ENCODE measurements at places on chromosomes 4 and X.

DNA sequence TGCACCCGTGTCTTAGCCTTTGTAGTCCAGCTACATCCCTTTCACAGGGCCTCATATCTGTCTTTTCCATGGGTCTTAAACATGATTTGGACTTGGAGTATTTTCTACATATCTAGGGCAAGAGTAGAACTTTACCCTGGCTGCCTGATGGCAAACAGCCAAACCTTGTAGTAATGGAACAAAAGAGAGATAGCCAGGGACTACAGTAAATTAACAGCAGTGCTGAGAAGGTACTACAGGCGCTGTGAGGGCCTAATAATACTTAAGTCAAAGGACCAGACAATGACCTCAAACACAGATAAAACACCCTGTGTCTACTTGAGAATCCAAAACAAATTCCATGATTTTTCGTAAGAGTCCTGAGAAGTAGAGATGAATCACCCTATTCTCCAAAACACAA, 111.0 kb upstream of the WDR17 start:
- no peak for DNase-seq

DNA sequence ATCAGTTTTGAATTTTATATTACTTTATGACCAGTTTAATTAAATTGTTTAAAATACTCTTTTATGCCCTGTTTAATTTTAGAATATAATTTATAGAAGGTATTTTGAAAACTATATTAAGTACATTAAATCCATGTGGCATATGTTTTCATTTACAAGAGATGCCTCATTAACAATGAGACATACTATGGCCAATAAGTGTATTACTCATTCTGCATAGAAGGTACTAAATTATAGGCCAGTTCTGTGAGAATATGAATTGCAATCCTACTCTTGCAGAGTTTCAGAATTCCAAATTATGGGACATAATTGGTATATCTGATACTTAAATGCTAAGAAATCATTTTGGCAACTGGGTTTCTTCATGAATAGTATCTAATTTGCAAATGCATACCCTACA, 951.1 kb downstream of the FAT4 start:
- DNase-seq, result no peak

DNA sequence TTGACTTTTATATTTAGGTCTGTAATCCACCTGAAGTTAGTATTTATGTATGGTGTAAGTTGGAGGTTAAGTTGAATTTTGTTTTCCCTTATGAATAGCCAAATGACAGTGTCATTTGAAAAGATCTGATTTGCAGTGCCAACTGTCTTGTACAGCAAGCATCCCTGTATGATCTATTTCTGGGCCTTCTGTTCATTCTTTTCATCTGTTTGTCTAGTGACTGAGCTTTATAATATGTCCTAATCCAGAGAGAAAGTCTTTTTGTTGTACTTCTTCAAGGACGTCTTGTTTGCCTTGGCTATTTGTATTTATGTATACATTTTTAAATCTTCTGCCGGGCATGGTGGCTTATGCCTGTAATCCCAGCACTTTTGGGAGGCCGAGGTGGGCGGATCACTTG, 39.6 kb downstream of the CDKL5 start:
- no peak for DNase-seq

DNA sequence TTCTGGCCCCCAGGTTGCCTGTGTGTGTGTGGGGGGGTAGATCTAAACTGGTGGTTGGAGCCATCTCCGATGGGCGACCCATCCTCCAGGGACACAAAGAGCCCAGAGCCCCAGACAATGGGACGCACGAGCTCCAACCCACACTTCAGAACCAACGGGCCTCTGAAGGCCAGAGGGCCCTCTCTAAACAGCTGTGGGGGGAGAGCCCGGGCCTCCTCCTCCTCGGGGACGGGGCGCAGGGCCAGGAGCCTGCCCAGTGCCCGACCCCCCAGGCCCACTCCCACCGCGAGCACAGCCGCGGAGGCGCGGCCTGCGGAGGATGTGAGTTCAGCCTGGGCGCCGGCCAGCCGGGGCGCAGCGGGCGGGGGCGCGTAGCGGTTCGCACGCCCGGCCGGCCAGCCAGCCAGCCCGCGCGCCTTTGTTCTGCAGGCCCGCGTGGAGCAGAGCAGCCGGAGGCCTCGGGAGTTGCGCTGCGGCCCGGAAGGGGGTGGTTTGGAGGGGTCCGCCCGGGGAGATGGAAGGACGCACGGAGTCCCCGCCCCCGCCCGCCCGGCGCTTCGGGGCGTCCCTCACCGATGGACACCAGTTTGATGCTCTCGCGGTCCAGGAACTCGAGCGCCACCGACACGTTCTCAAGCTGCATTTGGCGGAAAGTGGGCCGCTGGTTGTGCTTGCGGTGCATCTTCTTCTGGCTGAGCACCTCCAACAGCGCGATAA, 4.0 kb downstream of the FLNA start:
- no peak for DNase-seq

DNA sequence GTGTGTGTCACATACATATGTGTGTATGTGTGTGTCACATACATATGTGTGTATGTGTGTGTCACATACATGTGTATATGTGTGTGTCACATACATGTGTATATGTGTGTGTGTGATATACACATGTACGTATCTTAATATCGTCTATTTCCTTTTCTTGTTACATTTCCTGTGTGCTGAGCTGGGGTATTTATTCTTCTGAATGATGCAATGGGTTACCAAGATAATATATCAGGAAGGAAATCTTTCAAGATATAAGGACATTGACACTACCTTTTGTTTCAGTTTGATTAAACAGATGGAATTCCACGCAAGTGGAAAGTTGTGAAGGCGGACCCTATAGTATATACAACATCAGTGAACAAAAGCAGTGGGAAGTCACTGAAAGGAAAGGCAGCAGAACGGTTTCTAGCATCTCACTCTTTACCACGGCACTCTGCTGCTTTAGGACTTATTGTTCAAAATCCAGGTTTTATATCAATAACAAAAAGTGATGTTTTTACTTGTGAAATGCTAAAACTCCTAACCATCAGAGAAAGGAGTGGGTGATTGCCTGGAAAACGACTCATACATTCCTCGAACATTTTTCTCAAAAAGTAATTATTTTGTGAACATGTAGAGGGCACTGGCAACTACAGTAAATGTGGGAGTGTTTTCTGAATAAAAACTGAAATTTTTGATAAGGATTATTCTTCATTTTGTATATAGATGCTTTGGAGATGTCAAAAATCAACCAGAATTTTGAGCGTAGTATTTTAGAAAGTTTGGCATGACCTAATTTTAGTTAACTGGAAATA, 43.1 kb upstream of the IL21 start:
- no peak for DNase-seq

DNA sequence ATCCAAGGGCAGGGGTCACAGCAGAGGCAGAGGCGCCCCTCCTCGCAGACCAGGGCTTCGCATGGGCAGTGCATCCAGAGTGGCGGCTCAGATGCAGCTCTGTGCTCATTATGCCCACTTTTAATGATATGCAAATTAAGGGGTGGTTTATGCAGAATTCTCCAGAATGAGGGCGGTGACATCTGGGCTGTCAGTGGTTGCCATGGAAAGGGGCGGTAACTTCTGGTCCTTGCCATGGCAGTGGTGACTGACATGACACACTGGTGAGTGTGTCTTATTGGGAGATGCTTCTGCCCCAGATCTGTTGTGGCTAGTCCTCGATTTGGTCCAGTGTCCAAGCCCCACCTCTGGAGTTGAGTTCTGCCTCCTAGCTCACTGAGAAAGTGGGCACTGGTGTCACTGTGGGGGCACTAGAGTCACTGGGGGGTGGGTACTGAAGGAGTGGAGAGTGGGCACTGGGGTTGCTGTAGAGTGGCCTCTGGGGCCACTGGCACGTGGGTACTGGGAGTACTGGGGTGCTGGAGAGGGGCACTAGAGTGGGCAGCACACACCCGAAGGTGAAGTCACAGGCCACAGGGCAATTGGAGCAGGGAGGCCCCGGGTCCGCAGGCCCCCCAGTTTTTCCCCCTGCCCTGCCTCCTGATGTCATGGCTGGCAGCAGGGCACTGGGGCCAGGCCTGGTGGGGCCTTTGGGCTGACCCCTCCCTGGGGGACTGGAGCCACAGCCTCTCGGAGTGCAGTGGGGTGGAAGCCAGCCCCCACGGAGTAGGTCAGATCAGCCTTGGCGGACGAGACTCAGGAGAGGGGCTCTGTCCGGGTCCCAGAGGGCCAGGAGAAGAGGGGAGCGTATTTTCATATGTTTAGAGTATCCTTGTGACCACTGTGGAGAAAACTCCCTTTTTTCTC, 98.6 kb upstream of the NKX1-1 start:
- DNase-seq, result no peak

- DNase-seq, result no peak
Observed at GRCh38 chrX:149807747-149808458, 26.2 kb downstream of the MAGEA9 start.

GRCh38 chrX:121120690-121121605, 73.5 kb downstream of the GLUD2 start:
- no peak for DNase-seq

DNA sequence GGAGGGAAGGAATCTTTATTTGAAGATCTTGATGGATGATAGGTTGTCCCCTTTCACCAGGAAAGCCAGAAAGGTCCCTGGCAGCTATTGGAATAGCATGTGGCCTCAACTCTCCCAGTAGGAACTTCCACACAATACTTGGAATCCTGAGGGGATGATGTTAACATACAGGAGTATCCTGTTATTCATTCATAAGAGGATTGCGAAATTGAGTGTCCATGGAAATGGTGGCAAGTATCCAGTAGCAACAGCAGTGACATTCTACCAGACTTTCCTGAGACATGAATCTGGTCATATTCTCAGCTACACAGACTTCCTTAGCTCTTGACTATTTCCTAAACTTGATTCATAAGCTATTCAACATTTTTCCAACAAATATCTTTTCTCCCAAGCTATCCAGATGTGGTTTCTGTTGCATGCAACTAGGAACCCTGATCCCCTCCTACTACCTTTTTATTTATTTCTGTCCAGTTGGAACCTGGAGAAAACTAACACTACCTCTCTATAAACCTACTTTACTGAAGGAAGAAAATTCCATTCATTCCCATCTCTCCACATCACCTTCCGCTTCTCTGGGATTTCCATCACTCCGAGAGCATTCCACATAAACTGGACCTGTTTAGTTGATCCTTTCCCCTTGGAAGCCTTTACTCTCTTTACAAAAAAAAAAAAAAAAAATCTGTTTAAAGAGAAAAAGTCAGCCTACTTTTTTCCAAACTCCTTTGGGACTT, 101.8 kb downstream of the ANXA5 start:
- DNase-seq, result peak; percentile 33

DNA sequence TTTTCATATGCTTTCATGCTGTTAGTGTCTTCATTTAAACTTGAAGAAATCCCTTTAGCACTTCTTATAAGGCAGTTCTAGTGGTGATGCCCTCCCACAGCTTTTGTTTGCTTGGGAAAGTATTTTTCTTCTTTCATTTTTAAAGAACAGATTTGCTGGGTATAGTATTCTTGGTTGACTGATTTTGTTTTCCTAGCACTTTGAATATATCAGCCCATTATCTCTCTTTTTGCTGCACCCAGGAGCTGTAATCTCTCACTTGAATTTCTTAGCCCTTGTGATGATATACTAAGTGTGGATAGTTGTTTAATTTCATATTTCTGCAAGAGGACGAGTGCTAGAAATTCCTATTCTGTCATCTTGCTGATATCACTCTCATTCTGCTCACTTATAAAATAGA, 283.7 kb downstream of the GPAT3 start:
- no peak for DNase-seq

DNA sequence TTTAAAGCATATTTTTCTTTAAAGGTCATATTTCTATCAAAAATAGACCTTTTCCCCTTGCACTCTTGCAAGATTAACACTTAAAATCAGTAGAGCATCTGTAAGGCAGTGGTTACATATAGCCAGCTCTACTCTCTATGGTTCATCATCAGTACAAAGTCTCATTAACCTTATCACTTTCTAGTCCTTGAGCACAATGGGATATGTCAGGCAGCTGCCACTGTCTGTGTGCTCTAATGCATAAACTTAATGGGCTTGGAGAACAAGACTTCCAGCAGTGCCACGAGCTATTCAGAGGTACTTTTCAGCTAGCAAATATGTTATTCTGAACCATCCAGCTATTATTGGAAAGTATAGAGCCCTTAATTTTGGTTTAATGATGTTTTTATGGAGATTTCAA, 393.7 kb downstream of the GASK1B start:
- no peak for DNase-seq

Measured in T1000 (cell line).